ENCODE measurements at places on chromosomes 1 and 21.

DNA sequence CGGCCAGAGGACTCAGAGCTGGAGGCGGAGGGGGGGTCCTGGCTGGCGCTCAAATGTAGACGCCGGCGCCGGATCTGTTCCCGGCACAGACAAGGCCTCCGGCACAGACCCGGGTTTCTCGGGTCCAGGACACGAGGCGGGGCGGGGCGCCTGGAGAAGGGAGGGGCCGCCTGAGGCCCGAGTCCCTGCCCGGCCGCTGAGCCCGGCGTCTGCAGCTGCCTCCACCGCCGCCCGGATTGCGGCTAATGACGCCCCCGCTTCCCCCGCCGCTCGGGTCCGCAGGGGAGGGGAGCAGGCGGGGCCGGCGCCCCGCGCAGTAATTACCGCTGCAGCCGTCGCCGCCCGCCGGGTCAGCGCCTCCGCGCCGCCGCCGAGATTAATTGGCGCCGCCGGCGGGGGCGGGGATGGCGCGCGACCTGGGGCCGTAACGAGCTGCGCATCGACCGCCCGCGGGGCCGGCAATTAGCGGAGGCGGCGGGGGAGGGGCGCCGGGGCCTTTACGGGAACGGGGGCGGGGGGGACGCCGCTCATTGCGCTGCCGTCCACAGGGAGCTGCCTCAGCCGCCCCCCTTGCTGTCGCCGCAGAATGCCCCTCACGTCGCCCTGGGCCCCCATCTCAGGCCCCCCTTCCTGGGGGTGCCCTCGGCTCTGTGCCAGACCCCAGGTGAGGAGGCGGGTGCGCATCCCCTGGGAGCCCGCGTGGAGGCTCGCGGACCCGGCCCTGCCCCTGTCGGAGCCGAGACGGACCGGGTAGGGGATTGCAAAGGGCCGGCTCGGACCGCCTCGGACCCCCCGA, 17.3 kb downstream of the NOC2L start:
- DNase-seq = no peak

DNA sequence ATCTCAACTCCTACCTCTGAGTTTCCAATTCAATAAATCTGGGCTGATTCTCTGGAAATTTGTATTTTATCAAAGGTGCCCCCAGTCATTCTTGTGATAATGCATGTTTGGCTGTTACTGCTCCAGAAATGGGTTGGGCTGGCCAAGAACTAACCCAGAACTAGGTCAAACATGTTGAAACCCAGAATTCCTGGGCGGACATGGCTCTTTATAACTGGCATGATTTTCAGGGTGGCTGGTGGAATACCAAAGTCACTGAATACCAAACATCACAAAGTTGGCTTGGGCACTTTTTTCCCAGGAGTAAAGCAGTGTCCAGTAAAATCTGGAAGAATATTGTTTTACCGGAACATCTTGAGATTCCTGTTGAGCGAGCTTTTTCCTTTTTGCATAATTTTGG, 89.4 kb upstream of the S1PR1 start:
- no peak for DNase-seq

DNA sequence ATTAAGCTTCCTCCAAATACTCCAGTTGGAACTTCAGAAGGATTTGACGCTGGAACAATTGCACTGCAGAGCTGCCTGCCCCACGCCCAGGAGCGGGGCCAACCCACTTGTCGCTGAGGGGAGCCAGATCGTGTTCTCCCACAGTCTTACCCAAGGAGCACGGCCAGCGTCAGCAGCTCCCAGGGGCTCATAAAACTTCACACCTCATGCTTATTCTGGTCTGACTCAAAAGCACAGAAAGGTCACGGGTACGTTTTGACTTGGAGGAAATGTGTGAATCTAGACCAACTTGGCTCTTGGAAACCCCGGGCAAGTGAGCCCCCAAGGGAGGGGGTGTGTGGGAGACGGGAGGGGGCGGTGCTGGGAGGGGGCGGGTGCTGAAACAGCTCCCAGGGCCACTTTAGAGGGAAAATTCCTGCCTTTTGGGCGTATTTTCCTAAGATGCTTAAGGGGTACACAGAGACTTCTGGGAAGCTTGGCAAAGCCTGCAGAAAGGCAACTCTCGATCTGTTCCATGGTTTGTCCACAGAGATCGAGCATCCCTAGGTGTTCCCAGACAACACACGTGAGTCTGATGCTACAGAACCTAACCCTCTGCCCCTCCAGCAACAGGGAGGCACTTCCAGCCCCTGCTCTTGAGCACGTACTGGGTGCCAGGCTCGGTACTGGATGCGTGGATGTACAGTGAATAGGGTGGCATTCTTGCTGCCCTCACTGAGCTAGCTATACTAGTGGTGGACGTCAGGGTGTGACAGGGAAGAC, 98.9 kb downstream of the DHRS3 start:
- no peak for DNase-seq

DNA sequence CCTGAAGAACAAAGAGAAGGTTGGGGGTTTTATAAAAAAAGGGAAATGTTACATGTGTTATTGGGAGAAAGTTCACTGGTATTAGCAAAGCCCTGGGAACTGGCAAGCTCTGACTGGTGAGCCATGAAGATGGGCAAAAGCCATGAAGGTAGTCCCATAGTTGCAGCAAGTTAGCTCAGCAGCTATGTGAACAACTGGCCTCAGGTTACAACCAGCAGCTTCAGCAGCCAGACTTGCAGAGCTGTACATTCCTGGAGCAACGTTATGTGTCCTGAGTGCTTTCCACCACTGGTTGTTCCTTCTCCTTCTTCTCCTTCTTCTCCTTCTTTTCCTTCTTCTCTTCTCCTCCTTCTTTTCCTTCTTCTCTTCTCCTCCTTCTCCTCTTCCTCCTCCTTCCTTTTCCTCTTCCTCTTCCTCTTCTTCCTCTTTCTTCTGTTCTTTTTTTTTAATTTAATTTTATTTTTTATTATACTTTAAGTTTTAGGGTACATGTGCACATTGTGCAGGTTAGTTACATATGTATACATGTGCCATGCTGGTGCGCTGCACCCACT, 56.1 kb upstream of the TLR5 start:
- DNase-seq = no peak

- no peak for DNase-seq
Observed at GRCh38 chr1:211614615-211615014, 35.7 kb upstream of the SLC30A1 start.
